ENCODE measurements at places on chromosomes 7 and 10. TPM values are rescaled to one million over a fixed set of nuclear protein-coding genes. Genes with fewer than 3 reads are reported as not detected.

Gene KCNIP2
- total RNA-seq = 0.25 TPM

Gene CDCA7L
- total RNA-seq = 175 TPM

Gene HHEX
- total RNA-seq = 50.5 TPM

Gene AKR1C8
- not detected for total RNA-seq

Gene LIPF
- not detected for total RNA-seq

Gene STEAP4
- not detected for total RNA-seq

Gene VWDE
- total RNA-seq = 0.07 TPM

Gene NPC1L1
- total RNA-seq = not detected

Gene FFAR4
- total RNA-seq = not detected

Gene ACHE
- total RNA-seq = 0.81 TPM

Gene UNCX
- not detected for total RNA-seq

Gene TMEM178B
- total RNA-seq = 0.07 TPM

Gene HPSE2
- not detected for total RNA-seq

Gene NUP42
- 46.6 TPM for total RNA-seq

Gene HTR7
- 0.28 TPM for total RNA-seq

Gene TET1
- total RNA-seq = 0.21 TPM

Gene NKX1-2
- not detected for total RNA-seq

Gene STN1
- 27.5 TPM for total RNA-seq

Gene MRM2
- 17.8 TPM for total RNA-seq

Gene AKR1E2
- 3.4 TPM for total RNA-seq

Gene ZNF786
- 6.6 TPM for total RNA-seq

Gene MIOS
- 30.7 TPM for total RNA-seq

Gene MXI1
- 8.4 TPM for total RNA-seq

Gene CYP3A5
- total RNA-seq = not detected

Gene CASP7
- 71.2 TPM for total RNA-seq

Gene CADPS2
- total RNA-seq = 115 TPM

Gene GAD2
- total RNA-seq = not detected

Gene FAM237B
- total RNA-seq = not detected

Gene ERVW-1
- total RNA-seq = not detected

Gene TLX1
- total RNA-seq = 0.60 TPM

Gene GNAT3
- not detected for total RNA-seq

Gene TAS2R16
- total RNA-seq = not detected

Gene TUBAL3
- total RNA-seq = 0.11 TPM

Gene SVIL
- 67.4 TPM for total RNA-seq

Gene ETV1
- total RNA-seq = 8.1 TPM

Gene MARVELD1
- total RNA-seq = 21.2 TPM

Gene CPXM2
- 9.2 TPM for total RNA-seq

Gene ADGRA1
- total RNA-seq = not detected

Gene FOXP2
- not detected for total RNA-seq

Gene HOXA6
- total RNA-seq = 0.42 TPM

Gene DCLRE1A
- 9.3 TPM for total RNA-seq

Gene TSPAN13
- total RNA-seq = 24.6 TPM

Gene C10orf53
- not detected for total RNA-seq

Gene GDF10
- total RNA-seq = not detected

Gene NAT16
- not detected for total RNA-seq

Gene SPAG6
- total RNA-seq = not detected

Gene SKAP2
- total RNA-seq = 6.7 TPM

Data from pulmonary artery endothelial cell (primary cell).